ENCODE measurements at places on chromosomes 13 and 19. TPM values are rescaled to one million over a fixed set of nuclear protein-coding genes. Genes with fewer than 3 reads are reported as not detected.

The MYO16 gene
- 0.37 TPM for polyA plus RNA-seq

The CAPS gene
- polyA plus RNA-seq: 43.9 TPM

The STAP2 gene
- 23.8 TPM for polyA plus RNA-seq

The METTL21C gene
- polyA plus RNA-seq: 0.82 TPM

The HPN gene
- polyA plus RNA-seq: 117 TPM

The ZNF577 gene
- 41.0 TPM for polyA plus RNA-seq

The TMIGD2 gene
- 0.39 TPM for polyA plus RNA-seq

The MYH14 gene
- 33.4 TPM for polyA plus RNA-seq

The LIM2 gene
- 0.80 TPM for polyA plus RNA-seq

The TRPM4 gene
- polyA plus RNA-seq: 29.3 TPM
